ENCODE measurements at places on chromosomes 12 and 14.

DNA sequence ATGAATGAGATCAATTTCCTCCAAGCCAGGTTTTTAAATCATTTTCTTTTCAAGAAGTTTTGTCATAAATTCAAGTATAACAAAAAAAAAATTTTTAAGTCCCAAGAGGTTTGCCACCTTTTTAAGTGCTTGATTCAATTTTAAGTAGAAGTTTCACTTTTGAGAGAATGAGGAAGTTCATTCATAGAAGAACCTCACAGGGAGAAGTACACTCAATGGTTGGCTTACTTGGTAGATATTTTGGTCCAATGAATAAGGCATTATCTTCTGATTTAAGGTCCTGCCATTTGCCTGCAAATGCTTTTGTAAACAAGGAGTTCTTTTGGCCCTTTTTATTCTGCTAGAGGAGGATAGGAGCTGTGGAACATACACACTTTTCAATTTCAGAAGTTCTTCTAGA lies 96.7 kb upstream of the NOVA1 start:
- DNase-seq = no peak

DNA sequence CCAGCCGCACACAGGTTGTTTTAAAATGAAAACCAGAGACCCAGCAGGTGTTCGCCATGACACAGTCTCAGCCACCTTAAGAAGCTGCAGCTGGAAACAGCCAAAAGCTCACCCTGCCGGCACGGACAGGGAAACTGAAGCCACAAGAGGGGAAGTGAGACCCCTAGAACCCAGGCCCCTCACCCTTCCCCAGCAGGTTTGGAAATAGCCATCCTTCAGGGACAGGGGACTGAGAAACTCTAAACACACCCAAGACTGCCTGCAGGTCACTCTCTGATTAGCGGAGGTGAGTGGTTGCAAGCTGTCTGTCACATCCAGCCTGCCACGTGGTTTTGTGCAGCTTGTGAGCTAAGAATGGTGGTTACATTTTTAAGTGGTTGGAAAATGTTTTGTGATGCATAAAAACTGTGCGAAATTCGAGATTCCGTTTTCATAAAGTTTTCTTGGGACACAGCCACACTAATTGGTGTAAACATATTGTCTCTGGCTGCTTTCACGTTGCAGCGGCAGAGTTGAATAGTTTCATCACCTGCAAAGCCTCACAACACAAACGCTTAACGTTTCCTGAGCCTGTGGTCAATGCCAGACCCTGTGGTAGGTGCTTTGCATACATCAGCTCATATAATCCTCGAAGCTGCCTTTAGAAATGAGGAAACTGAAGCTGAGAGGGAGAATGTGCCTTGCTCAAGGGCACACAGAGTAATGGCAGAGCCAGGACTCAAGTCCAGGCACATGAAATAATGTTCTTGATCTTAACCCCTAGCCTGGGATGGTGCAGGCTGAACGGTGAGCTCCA lies 1.7 kb upstream of the SELPLG start:
- no peak for DNase-seq

DNA sequence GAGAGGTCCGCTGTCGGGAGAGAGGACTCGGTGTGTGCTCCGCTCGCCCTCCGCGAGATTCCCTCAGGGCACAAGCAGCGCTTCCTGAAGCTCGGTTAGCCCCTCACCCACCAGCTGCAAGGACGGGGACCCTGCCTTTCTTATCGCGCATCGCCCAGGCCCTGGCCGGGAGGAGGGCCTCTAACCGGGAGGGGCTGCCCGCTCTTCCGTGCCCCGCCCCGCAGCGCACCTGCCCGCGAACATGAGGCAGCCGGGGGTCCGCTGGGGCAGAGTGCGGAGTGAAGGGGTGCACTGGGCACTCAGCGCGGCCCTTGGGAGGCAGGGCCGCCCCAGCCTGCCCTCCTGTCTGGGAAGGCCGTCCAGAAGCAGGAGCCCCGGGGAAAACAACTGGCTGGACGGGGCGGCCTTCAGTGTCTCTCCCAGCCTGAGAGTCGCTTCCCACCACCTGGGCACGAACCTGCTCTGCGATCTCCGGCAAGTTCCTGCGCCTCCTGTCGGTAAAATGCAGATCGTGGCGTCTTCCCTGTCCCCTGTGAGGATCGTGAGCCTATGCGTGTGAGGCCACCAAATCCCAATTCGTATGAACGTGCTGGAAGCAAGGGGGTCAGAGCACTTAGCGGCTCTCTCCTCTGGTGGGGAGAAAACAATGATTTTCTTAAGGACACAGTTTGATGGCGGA lies 28.0 kb upstream of the ADIPOR2 start:
- no peak for DNase-seq

- DNase-seq = no peak
Measured at GRCh38 chr14:61653507-61653906, 41.8 kb upstream of the HIF1A start.

GRCh38 chr14:89465876-89466275 lies 48.8 kb upstream of the FOXN3 start:
- no peak for DNase-seq

DNA sequence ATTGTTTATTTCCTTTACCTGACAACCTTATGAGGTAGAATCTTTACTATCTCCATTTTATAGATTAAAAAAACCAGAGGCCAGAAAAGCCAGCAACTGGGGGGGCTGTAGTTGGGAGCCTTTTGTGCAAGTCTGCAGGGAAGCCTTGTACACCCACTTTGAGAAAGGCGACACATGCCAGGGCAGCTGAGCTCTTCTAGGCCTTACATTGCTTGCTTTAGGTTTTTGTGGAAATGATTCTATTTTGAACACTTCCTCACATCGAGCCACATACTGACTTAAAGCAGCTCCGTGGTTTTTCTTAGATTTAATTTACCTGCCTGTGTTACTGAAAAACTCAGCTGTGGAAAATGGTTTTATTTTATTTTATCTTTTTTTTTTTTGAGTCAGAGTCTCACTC lies 34.6 kb downstream of the EP400 start:
- no peak for DNase-seq

DNA sequence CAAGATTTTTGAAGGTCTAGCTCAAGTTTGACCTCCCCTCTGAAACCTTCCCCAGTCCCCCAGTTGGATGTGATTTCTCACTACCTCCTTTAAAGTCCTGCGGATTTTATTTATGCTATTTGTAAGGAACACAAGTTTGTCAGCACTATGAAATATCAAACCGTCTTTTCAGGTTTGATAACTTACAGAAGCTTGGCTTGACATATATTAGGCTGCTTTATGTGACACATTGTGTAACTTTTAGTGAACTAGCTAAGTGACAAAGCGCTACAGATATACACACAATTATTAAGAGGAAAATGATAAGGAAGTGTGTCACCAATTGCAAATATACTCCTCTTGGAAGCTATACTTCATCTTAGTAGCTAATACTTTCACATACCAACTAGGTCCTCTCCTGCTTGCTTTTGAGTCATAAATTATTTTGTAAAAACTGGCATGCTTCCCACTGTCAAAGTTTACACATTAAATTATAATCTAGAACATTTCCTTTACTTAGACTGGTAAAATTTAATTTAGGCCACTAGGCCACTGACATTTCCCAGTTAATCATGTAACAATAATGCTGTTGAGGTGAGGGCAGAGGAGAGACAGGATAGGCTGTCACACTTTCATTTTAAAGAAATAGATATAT lies 149.5 kb downstream of the TMTC3 start:
- DNase-seq = no peak

DNA sequence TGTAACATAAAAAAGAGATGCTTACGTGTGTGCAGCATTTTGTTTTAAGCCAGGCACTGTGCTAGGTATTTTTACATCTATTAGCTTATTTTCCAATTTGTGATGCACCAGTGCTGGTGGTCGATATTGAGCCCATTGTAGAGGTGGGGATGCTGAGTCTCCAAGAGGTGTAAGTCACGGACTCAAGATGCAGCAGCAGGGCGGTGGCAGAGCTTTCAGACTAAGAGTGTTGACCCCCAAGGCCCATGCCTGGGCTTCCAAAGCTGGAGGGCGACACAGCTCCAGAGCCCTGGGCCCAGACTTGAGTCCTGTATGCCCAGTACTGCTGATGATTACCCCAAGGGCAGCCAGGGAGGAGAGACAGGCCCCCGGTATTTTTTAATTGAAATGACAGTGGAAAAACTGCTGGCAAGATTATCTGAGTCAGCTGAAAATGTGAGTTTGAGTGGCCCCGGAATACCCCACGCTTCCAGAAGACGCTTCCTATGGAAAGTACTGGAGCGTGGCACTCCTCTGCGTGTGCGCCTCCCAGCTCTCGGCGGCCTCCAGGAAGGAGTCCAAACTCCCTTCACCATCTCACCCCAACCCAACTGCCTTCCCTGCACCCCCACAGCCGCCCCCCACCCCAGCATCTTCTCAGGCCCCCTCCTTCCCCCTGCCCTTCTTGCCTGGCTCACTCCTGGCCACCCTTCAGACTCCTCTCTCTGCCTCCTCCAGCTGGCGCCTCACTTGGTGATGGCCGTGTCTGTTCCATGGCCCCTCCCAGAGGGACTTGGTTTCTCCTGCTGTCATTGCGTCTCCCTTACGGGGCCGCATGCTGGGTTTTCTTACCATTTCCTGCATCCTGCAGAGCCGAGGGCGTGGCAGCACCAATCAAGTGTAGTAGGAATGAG lies 40.7 kb downstream of the ELK3 start:
- DNase-seq = no peak

DNA sequence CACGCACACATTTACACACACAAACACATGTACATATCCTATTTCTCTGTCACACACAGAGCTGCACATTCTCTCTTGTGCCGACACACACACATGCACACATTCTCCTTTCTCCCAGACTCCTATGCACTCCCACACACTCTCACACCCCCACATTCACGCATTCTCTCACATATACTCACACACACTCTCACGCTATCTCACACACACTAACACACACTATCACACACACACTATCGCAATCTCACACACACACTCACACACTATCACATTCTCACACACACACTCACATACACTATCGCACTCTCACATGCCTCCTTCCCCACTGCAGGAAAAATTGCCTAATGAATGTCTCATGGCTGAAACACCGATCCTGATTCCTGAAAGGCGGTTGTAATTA lies 450.7 kb downstream of the AACS start:
- DNase-seq = no peak

DNA sequence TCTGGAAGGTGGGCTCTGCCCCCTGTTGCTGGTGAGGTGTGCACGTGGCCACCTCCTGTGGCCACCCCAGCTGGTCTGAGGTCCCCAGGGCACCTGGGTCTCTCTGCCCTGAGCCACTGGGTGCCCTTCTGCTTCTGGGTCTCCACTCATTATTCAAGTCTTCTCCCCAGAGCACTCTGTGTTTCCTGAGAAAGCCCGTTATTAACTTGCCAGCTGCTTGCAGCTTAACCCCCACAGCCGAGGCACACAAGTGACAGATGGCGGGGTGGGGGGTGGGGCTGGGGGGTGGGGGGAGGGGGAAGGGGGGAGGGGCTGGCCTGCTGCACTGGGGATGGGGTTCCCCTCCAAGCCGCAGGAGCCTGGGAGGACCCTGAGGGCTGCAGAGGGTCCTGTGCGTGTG lies 40.5 kb downstream of the FBRSL1 start:
- no peak for DNase-seq

GRCh38 chr12:50224026-50224692 lies 57.0 kb upstream of the CERS5 start:
- no peak for DNase-seq

DNA sequence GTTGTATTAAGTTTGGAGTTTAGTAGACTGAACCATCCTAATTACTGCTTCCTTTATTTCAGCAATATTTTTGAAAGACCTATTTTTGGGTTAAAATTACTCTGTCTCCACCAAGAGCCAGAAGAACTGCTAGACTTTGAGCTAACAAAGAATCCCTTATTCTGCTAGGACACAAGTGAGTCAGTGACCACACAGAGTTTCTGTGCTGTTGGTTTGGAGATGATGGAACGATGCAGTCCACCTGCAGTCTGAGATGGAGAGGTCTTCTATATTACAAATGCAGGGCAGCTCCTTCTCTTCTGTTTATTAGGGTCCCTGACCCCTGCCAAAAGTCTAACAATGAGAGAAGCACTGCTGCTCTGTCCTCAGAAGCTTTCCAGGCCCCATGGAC lies 6.7 kb upstream of the STXBP6 start:
- DNase-seq = no peak

- no peak for DNase-seq
Measured at GRCh38 chr14:72801836-72802587, 91.9 kb downstream of the DPF3 start.

DNA sequence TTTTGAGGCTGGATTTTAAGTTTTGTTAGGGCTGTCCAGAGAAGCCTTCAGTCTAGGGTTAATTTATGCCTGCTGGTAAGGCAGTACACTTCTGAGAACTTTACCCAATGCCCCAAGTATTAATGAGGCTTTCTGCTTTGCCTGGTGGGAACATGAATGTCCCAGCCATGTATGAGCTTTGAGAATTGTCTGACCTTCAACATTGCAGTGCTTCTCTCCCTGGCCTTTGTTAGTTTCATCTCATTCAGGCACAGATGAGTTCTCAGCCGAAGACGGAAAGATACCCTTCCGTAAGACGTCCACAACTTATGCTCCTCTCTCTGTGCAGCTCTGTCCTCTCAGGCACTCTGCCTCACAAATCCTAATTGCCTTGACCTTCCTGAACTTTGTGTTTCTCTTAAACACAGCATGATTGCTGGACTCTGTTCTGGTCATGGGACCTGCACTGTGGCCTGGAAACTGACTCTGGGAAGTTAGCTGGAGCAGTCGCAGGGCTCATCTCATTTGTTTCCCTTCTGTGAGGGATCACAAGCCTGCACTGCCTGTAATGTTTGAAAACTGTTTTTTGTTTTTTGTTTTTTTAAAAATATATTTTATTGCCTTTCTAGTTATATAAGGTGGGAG lies 15.7 kb downstream of the CHPT1 start:
- no peak for DNase-seq

Data from GOT3 (cell line).